GM12878 (cell line): ENCODE measurements at places on chromosomes 6 and 20. TPM values are rescaled to one million over a fixed set of nuclear protein-coding genes. Genes with fewer than 3 reads are reported as not detected.

DNA sequence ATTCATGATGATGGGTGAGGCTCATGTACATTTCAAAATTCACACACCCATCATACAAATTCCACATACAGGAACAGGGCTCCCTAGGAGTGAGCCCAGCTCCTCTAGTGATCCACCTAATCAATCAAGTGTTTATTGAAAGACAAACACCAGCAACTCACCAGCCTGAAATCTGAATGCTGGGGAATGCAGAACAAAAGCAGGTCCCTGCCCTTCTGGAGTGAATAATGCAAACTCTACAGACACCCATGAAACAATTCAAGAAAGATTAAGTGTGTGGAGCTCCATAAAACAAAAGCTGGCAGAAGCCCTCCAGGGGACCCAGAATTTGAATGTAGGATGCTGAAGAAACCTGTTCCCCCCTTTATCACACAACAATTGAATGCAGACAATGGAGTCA is 396.7 kb upstream of the JARID2 start:
- no peaks in the 10 kb centered on the region for H3K36me3 ChIP-seq
- H3K4me1 ChIP-seq = no peaks in the 10 kb centered on the region
- H3K27ac ChIP-seq = no peak overlapping the region
- H3K27me3 ChIP-seq = no peaks in the 10 kb centered on the region
- H3K4me3 ChIP-seq = no peak overlapping the region

- DNase-seq = no peak
- no peaks in the 10 kb centered on the region for H3K4me1 ChIP-seq
- H3K36me3 ChIP-seq = no peaks in the 10 kb centered on the region
- no peaks in the 10 kb centered on the region for H3K27me3 ChIP-seq
- no peak overlapping the region for H3K27ac ChIP-seq
These were observed 64.0 kb downstream of the CTCFL start for GRCh38 chr20:57460781-57461465.

DNA sequence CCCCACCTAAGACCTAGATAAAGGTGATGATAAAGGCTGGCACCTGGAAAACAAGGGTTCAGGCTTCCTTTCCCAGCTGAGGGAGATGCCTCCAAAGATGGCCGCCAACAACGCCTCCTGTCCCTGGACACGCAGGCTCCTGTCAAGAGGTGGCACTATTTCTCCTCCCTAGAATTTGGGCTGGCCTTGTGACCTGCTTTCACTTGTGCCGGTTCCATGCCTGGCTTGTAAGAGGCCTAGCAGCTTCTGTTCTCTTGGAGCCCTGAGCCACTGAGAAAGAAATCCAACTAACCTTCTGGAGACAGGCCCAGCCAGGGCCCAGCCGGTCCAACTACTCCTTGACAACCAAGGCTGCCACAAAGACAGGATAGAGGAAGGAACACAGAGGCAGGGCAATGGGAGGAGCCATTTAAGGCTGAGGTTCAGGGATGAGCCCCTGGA is 60.2 kb upstream of the RALY start:
- no peak overlapping the region for H3K27ac ChIP-seq
- no peaks in the 10 kb centered on the region for H3K36me3 ChIP-seq
- H3K4me1 ChIP-seq = no peaks in the 10 kb centered on the region
- no peak for DNase-seq
- no peak overlapping the region for H3K4me3 ChIP-seq

- peaks cover 22% of the 10 kb centered on the region for H3K4me1 ChIP-seq
- peaks cover under 1% of the 10 kb centered on the region for H3K36me3 ChIP-seq
- DNase-seq = no peak
- peak overlapping the region; percentile 83 for H3K4me3 ChIP-seq
- no peaks in the 10 kb centered on the region for H3K27me3 ChIP-seq
These were observed 902 bp downstream of the SLC29A1 start for GRCh38 chr6:44224029-44224964.

Gene SLC25A27
- not detected in 2 replicates for total RNA-seq
